ENCODE measurements at places on chromosomes 12 and 14. TPM values are rescaled to one million over a fixed set of nuclear protein-coding genes. Genes with fewer than 3 reads are reported as not detected.

ZNF410 gene
- 23.4 TPM for total RNA-seq

GRCh38 chr14:76687611-76688382 is 73.5 kb upstream of the VASH1 start:
- no peak for DNase-seq

DNA sequence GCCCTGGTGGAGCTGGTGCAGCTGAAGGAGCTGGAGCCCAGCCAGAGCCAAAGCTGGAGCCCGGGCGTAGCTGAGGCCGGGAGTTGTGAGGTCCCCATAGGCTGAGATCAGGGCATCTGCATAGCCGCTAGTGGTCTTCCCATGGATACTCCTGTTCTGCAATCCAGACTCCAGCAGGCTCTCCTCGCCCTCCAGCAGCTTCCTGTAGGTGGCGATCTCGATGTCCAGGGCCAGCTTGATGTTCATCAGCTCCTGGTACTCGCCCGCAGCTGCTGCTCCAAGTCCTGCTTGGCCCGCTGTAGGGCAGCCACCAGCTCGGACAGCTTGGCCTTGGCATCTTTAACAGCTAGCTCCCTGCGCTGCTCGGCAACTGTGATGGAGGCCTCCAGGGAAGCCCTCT is 966.1 kb downstream of the FSCB start:
- peak; percentile 54 for DNase-seq

DNA sequence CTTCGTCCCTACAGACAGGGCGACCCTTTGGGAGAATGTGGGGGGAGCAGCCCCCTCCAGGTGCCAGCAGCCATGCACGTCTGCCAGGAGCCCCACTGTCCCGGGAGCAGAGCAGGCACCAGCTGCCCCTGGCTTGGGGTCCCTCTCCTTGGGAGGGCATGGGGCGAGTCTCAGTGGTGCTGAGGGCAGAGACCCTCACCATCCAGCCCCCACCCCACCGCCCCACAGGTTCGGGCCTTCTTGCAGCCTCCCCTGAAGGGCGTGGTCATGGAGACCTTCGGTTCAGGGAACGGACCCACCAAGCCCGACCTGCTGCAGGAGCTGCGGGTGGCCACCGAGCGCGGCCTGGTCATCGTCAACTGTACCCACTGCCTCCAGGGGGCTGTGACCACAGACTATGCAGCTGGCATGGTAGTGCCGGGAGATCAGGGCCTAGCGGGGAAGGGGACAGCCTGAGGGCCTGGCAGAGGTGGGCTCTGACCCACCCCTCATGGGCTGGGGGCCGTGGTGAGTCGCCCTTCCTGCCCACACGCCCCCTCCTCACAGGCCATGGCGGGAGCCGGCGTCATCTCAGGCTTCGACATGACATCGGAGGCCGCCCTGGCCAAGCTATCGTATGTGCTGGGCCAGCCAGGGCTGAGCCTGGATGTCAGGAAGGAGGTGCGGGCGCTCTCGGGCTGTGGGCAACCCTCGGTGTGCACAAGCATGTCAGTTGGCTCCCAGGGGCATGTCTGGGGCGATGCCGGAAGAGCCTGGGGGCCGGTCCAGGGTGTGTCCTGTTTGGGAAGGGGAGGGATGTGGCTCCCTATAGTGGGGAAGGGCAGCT is 18.8 kb downstream of the ASPG start:
- DNase-seq: peak; percentile 78

HOXC9 gene
- total RNA-seq: not detected
